ENCODE measurements at places on chromosomes 2 and 18. TPM values are rescaled to one million over a fixed set of nuclear protein-coding genes. Genes with fewer than 3 reads are reported as not detected.
A peak's percentile ranks its signal among the peaks of the same experiment; 100 is the strongest.

- DNase-seq = no peak
These were observed 129.8 kb downstream of the METTL4 start for GRCh38 chr18:2441544-2441943.

The COL4A3 gene
- 0.67 TPM for total RNA-seq

The DNMT3A gene
- 24.4 TPM for total RNA-seq

The SLC9A4 gene
- not detected for total RNA-seq

The NYAP2 gene
- total RNA-seq = not detected

DNA sequence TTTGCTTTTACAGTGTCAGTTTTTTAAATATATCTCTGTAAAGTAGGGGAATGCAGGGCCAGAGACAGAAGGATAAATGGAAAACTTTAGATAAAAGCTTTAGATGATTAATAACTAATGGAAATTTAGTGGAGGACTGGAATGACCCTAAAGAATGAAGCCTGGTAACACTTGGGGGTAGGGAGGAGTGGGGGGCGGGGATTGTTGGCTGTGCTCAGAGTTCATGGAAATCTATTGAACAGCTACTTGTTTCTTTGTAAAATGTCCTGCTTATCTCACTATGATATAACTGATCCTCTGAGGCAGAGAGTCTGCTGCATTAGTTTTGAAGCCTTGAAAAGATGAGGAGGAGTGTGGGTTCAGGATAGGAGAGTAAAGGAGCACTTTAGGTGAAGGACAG lies 90.5 kb downstream of the TMEM185B start:
- DNase-seq = no peak

The HOXD13 gene
- total RNA-seq = 1.1 TPM

DNA sequence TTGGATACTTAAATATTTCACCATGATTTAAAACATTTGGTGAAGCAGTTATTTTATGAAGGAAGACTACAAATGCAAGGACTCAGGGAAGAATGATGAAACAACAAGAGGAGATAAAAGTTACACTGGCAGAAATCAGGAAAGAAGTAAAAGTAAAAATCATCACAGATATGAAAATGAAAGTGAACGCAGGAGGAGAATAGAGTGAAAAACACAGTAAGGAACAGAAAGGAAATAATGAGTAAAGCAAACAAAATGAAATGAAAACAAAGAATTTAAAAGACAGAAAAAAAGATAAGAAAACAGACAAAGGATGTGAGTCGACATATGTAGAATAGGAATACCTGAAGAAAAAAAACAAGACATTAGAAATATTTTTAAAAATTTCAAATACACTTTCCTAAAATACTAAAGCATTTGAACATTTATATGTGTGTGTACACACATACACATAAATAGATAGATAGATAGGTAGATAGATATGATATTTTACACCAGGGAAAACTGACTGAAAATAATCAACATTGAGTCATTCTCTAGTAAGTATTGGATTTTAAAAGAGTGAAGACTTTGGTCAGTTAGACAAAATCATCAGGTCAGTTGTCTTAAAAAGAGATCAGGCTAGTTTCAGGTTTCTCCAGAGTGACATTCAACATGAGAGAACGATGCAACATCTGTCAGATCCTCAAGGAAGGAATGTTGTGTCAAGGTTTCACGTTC lies 12.1 kb upstream of the KDSR start:
- DNase-seq = no peak

The APOB gene
- total RNA-seq = 8.5 TPM

The ZEB2 gene
- total RNA-seq = 329 TPM

GRCh38 chr2:241846406-241846805 lies 12.3 kb downstream of the PDCD1 start:
- DNase-seq = peak; percentile 82

DNA sequence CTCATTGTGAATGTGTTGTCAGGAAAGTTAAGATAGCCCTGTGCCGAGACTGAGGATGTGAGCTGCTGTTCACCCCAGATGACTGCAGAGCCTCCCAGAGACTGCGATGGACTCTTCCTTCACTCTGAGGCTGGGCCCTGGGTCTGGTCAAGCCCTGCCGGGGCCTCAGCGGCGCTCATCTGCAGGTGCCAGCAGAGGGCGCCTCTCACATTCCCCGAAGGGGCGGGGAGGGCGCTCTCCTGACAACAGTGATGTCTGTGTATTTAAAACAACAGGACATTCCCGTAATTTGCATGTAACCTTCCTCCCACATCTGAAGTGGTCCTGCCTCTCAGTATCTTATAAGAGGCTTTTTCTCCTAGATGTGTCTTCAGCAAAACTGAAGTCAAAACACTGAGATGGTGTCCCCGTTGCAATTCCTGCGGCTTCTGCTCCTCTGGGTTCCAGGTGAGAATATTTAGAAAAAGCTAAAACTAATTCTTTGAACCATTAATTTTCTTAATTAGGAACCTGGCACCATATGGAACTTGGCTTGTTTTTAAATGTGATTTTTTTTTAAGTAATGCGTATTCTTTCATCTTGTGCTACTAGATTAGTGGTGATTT lies 1377.9 kb downstream of the RPIA start:
- DNase-seq = no peak

The NGEF gene
- 0.35 TPM for total RNA-seq

The ECEL1 gene
- 0.35 TPM for total RNA-seq

The DCDC2C gene
- not detected for total RNA-seq

DNA sequence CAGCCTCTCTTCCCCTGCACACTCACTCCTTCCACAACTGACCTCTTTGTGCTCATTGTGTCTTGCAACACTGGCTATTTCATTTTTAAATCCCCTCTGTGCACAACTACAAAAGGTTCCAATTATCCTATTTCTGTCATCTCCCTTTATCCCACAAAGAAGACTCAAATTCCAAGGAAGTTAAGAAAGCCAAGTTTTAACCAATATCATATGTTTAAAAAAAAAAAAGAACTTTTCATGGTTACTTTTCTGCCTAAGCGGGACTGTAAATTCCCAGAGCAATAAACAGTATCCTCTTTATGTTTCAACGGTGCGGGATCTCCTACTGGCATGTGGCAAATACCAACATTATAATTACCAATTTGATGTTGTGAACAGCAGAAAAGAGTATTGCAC lies 83.8 kb downstream of the DOCK10 start:
- no peak for DNase-seq
